ENCODE measurements at places on chromosomes 2 and 18.

- no peak for DNase-seq
These were observed 1.1 kb downstream of the NCKAP1 start for GRCh38 chr2:183037074-183037552.

DNA sequence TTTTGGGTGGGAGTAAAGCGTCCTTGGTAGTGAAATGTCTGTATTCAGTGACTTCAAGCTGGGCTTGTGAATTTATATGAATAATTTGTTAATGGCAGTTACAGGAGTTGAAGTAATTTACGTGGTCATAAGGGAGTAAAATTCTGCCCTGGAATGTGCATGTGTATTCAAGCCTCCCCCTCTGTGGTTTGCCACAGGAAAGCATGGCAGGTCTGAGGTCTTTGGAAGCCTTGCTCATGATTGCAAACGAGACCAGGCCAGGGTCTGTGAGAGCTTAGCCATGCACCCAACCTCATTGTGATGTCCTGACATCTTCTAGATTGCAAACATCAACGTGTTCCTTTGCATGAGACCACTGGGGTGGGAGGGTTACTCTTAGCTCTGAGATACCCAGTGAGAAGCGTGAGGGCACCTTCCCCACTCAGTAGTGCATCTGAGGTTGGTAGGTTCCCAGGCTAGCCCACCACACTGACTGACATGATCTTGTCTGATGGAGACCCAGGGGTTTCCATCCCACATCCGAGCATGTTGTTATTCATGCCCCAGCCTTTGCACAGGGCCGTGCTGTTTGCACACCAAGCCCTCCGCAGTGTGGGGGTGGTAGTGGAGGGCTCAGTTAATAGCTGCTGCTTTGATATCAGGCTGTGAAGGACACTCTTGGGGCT lies 216.5 kb downstream of the KLHL29 start:
- no peak for DNase-seq

DNA sequence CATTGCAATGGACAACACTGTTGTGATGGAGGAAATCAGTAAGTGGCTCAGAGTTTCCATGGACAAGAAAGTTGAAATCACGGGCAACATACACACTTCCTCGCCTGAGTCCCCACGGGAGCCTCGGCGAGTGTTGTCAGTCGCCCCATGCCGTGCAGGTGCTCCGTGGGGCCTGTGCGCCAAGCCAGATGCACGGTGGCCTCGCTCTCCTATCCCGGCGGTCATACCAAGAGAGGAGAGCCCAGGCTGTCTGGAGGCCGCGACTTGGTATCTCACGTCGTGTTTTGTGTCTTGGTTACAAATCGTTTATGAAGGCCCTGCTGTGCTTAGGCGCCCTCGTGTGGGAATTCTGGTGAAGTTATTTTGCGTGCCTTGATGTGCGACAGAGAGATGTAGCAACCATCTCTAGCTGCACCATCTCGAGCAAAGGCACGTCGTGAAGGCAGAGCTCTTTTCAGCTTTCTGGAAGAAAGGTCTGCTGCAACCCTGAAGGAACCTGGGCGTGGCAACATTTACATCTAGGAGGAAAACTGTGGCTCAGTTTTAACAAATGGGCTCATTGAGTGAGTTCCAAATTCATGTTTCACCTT lies 21.8 kb downstream of the ATG4B start:
- DNase-seq, result no peak

DNA sequence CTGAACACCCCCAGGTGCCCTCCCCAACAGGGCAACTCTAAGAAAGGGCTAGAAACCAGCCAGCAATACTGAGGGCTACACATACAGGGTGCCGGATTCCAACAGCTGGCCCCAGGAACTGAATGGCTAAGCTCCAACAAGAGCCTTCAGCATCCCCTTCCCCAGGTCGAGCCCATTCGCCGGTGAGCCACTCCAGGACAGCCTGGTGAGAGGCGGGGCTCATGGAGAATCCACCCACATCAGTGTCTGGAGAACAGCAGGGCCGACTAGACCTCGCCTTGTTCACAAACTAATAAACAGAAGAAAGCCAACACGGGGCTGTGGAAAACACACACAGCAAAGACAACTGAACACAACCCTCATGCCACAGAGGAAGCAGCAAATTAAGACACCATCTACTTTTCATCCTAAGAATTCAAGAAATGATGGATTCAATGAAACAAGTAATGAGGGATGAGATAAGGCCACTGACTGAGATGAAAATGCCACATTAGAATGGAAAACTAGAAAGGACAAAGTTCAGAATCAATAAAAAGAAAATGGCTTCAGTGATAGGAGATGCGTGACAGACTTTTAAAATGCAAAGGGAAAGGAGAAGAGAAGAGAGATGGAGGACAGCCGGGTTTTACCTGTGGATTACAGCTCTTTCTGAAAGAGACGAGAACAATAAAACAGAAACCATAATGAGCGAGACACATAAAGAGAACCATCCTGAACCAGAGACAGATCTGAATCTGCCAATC lies 8.2 kb downstream of the PER2 start:
- no peak for DNase-seq

DNA sequence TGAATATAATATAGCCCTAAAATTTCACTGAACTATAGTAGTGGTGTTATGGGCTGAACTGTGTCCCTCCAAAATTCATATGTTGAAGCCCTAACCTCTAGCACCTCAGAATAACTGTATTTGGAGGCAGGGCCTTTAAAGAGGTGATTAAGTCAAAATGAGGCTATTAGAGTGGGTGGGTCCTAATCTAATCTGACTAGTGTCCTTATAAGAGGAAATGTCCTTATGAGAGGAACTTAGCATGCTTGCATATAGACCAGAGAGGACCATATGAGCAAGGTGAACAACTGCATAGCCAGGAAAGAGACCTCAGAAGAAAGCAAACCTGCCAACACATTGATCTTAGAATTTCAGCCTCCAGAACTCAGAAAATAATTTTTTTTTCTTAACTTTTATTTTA lies 238.4 kb downstream of the ZEB2 start:
- DNase-seq, result no peak

DNA sequence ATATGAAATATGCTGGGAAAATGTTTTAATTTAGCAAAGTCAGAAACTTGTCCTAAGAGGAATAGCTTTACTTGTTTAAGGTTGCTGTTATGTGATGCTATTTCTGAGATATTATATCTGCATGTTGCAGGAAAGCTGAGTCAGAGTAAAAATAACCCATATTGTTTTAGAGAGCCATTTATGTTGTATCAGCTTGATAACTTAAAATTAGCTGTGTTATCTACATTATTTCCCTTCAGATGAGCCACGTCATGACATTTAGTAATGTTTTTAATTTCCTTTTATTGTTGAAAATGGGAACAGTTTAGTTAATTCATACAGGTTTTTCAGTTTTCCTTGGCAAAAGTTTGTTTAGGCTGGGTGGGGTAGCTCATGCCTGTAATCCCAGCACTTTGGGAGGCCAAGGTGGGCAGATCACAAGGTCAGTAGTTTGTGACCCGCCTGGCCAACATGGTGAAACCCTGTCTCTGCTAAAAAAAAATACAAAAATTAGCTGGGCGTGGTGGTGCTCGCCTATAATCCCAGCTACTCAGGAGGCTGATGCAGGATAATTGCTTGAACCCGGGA lies 55.8 kb downstream of the TTC27 start:
- DNase-seq, result no peak

DNA sequence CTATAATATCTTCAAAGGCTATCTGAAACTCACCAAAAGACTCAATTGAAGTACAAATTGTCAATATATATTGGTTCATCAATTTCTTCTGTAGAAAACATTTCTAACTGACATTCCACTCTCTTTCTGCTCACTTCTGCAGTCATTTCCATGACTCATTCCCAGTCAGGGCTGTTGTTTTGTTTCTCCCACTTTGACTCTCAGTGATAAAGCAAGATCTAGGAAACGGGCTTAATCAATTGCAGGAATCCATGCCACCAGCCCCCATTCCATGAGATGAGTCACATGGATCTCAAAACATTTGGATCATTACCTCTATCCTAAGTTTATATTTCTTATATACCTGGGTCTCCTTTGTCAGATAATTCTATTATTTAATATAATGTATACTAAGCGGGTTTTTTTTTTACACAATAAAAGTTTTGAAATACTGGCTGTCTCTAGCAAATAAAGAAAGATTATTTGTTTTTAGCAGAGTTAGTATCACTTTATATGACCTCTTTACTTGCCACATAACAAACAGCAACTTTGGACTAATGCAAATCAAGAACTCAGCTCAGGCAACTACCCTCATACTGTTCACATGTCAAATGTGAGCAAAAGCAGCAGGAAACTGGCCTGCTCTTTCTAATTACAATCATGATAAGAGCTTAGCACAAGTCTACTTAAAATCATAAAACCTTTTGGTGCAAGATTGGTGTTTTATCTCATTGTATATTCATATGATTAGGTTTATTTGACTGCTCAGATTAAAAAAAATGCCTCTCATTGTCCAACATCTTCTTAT lies 251.1 kb upstream of the PIK3C3 start:
- no peak for DNase-seq

GRCh38 chr2:70842401-70842800 lies 6.8 kb upstream of the CD207 start:
- DNase-seq, result no peak

GRCh38 chr2:42342061-42342794 lies 18.8 kb downstream of the COX7A2L start:
- DNase-seq, result no peak

- DNase-seq, result no peak
These were observed 19.0 kb downstream of the TMSB10 start for GRCh38 chr2:84924173-84925106.

DNA sequence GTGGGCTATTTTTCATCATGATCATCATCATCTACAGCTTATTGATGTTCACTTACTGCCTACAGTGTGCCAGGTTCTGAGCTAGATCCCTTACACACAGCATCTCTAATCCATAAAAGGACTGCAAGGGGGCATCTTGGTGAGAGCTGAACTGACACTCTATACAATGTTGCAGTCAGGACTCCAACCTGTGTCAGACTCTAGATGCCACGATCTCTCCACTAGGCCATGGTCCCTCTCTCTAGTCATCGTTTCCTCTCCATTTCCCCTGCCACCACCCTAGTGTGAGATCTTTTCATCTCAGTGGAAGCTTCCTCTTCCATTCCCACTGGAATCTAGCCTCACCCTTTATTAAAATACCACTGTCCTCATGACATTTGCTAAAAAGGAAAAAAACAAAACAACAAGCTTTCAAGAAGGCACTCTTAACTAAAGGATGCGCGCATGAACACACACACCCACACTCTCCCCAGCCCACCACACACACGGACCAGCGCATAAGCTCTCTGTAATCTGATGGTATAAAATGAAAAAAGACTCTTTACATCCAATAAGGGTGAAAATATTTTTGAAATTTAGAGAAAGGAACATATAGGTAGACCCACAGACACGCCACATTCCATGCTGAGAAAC lies 93.4 kb upstream of the THOC1 start:
- no peak for DNase-seq

DNA sequence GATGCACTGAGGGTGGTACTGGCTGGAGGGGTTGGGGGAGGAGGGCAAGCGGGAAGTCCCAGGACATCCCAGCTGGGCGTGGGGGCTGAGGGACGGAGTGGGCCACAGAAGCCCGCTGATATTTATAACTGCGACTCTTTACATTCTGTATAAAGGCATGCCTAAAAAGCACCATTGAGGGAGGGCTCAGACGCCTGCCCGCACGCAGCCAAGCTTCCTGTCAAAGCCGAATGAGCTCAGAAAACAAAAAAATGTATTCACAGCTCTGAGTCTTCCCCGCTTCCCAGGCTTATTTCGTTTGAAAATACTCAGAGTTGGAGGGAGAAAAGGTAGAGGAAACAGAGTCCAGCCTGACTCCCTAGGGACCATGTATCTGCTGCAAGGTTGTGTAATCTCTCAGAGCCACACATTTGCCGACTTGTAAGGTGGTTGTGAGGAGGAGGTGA lies 170.1 kb upstream of the HAAO start:
- peak; percentile 61 for DNase-seq

GRCh38 chr2:25586726-25587144 lies 86.6 kb downstream of the DTNB start:
- peak; percentile 57 for DNase-seq

- DNase-seq, result no peak
These were observed 234.0 kb downstream of the ACKR3 start for GRCh38 chr2:236803621-236804020.

- DNase-seq, result no peak
These were observed 2.9 kb upstream of the INHBB start for GRCh38 chr2:120343100-120343432.

GRCh38 chr2:9240745-9241144 lies 34.1 kb downstream of the ASAP2 start:
- no peak for DNase-seq

- DNase-seq, result no peak
These were observed 98.1 kb downstream of the MYO3B start for GRCh38 chr2:170276056-170276455.

DNA sequence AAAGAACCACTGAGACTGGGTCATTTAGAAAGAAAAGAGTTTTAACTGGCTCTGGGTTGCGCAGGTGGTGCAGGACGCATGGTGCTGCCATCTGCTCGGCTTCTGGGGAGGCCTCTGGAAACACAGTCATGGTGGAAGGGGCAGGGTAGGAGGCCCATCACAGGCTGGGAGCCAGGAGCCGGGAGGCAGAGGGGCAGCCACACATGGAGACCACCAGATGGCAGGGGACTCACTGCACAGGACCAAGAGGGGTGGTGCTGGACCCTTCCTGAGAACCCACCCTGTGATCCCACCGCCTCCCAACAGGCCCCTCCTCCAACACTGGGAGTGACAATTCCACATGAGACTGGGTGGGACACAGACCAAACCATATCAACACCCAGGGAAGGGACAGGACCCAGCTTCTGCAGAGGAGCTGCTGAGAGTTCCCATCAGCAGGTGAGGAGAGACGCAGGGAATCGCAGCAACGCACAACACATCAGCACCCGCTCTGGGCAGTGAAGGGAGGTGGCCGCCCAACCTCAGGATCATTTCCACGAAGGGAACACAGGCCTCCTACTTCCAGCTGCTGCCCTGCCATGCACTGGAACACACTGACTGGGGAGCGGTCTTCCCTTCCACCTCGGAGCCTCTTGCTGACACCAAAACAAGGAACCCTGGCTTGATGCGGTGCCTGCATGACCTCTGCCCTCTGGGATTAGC lies 130.7 kb downstream of the TPO start:
- no peak for DNase-seq

- DNase-seq, result no peak
These were observed 1109.7 kb downstream of the LRP1B start for GRCh38 chr2:141021109-141021508.

DNA sequence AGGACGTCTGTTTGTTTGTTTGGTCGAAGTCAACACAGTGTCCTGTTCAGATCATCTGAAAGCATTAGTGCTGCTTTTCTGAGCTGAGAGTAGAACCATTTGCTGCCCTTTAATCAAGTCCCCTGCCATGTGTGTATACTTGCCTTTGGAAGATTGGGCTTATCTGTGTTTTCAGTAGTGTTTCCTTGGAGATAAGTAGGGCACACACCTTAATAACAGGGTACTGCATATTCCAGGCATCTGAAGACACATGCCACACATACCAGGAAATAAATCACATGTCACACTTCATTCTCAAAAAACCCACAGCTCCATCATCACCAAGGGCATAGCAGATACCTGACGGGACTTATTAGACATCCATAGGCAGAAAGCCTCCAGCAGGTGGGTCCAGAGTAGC lies 157.4 kb downstream of the SOX11 start:
- DNase-seq, result no peak
